Regular cardiac myocyte (primary cell): ENCODE measurements at places on chromosomes 16 and 17. TPM values are rescaled to one million over a fixed set of nuclear protein-coding genes. Genes with fewer than 3 reads are reported as not detected.

TMEM204 gene
- total RNA-seq: 17.5 and 21.1 TPM in 2 replicates

SEZ6L2 gene
- 3.5 and 10.4 TPM in 2 replicates for total RNA-seq

DPEP2 gene
- total RNA-seq: under 0.01 TPM in 1 of 2 replicates, not detected in the other

CD300H gene
- total RNA-seq: not detected in 2 replicates

UNK gene
- 8.2 and 9.4 TPM in 2 replicates for total RNA-seq

DNAAF1 gene
- not detected in 2 replicates for total RNA-seq

TMC5 gene
- total RNA-seq: not detected in 2 replicates

NFATC3 gene
- total RNA-seq: 9.2 and 12.1 TPM in 2 replicates

AANAT gene
- not detected in 2 replicates for total RNA-seq

RDM1 gene
- total RNA-seq: 0.28 and 1.3 TPM in 2 replicates

RAMP2 gene
- under 0.01 and 0.58 TPM in 2 replicates for total RNA-seq

THUMPD1 gene
- 83.7 and 93.9 TPM in 2 replicates for total RNA-seq

GPRC5B gene
- 8.6 and 11.6 TPM in 2 replicates for total RNA-seq

MYLK3 gene
- 0.19 and 0.56 TPM in 2 replicates for total RNA-seq

GSDMA gene
- total RNA-seq: under 0.01 TPM in 1 of 2 replicates, not detected in the other

GUCY2D gene
- total RNA-seq: not detected in 2 replicates

KIF2B gene
- not detected in 2 replicates for total RNA-seq

METRNL gene
- 65.4 and 107 TPM in 2 replicates for total RNA-seq

CHST6 gene
- 0.77 and 1.7 TPM in 2 replicates for total RNA-seq

KCNJ16 gene
- 0.28 and 0.38 TPM in 2 replicates for total RNA-seq

GPR179 gene
- under 0.01 TPM in 1 of 2 replicates, not detected in the other for total RNA-seq

MYL4 gene
- total RNA-seq: 0.77 and 2.8 TPM in 2 replicates

CACNG3 gene
- not detected in 2 replicates for total RNA-seq

ACSM5 gene
- total RNA-seq: 0.19 TPM in 1 of 2 replicates, not detected in the other

MGAT5B gene
- 0.28 and 0.38 TPM in 2 replicates for total RNA-seq

MPP3 gene
- total RNA-seq: 9.2 and 11.6 TPM in 2 replicates

TIGD7 gene
- 6.5 and 8.7 TPM in 2 replicates for total RNA-seq

TBC1D3K gene
- not detected in 2 replicates for total RNA-seq

APOBR gene
- total RNA-seq: not detected in 2 replicates

CENPV gene
- total RNA-seq: 15.2 and 26.6 TPM in 2 replicates

MPV17L gene
- total RNA-seq: 0.58 and 0.85 TPM in 2 replicates

GRIN2A gene
- total RNA-seq: under 0.01 and 0.28 TPM in 2 replicates

SPN gene
- not detected in 2 replicates for total RNA-seq

PYDC1 gene
- not detected in 2 replicates for total RNA-seq

ACLY gene
- 184 and 301 TPM in 2 replicates for total RNA-seq

WNK4 gene
- 3.5 and 4.5 TPM in 2 replicates for total RNA-seq

PKMYT1 gene
- 0.56 and 12.8 TPM in 2 replicates for total RNA-seq

SLC22A31 gene
- total RNA-seq: 0.85 and 1.2 TPM in 2 replicates

C17orf78 gene
- total RNA-seq: not detected in 2 replicates

GFAP gene
- total RNA-seq: under 0.01 TPM in 2 replicates

NOD2 gene
- total RNA-seq: 0.19 and 0.28 TPM in 2 replicates

ITGAD gene
- not detected in 2 replicates for total RNA-seq

RASD1 gene
- 0.77 and 1.7 TPM in 2 replicates for total RNA-seq

TBC1D3B gene
- total RNA-seq: 0.56 TPM in 1 of 2 replicates, not detected in the other

C17orf58 gene
- 9.4 and 17.5 TPM in 2 replicates for total RNA-seq

ATP2A1 gene
- under 0.01 and 0.28 TPM in 2 replicates for total RNA-seq

C16orf92 gene
- total RNA-seq: not detected in 2 replicates

PDILT gene
- not detected in 2 replicates for total RNA-seq

SECTM1 gene
- total RNA-seq: 8.6 and 14.7 TPM in 2 replicates

KCTD13 gene
- 5.2 and 7.0 TPM in 2 replicates for total RNA-seq

ZNF423 gene
- total RNA-seq: 3.9 and 5.8 TPM in 2 replicates

C1QTNF8 gene
- not detected in 2 replicates for total RNA-seq

SLFN12 gene
- total RNA-seq: 41.2 and 43.1 TPM in 2 replicates

MEAK7 gene
- 27.9 and 29.7 TPM in 2 replicates for total RNA-seq

CPNE7 gene
- 8.2 and 11.3 TPM in 2 replicates for total RNA-seq

KLHL10 gene
- under 0.01 and 0.28 TPM in 2 replicates for total RNA-seq

NPIPB8 gene
- under 0.01 and 0.19 TPM in 2 replicates for total RNA-seq

RBFOX1 gene
- total RNA-seq: not detected in 2 replicates

HES7 gene
- not detected in 2 replicates for total RNA-seq
